Liver (tissue), 10 donors: ENCODE measurements at places on chromosomes 7 and 10.

DNA sequence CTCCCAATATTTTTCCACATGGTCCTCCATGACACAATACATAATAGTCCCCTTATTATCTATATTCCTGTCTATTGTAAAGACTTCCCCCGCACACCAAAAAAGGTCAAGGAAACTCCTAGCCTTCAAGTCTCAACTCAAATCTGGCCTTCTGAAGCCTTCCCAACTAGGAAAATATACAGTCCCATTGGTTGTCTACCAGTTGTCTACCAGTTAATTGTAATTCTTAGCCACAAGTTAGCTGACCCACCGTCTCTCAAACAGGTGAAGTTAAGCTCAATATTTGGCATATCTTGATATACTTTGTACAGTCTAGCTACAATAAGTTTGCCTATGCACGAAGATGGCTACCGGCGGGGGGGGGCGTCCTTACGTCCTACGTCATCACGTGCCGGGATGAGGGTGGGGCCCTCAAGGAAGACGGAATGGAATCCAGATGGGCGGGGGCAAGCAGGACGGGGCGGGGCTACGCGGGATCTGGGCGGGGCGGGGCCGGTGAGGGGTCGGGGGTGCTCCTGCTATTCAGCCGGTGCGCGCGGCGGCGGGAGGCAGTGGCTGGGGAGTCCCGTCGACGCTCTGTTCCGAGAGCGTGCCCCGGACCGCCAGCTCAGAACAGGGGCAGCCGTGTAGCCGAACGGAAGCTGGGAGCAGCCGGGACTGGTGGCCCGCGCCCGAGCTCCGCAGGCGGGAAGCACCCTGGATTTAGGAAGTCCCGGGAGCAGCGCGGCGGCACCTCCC is at the start of gene AHR:
Gene AHR (plus strand): TSS at position 551 of the 738 bp plus-strand sequence. CDS start 613 bp downstream, outside the sequence.
- H3K27me3 ChIP-seq, result no peaks in the 10 kb centered on the region
- peaks cover under 1% of the 10 kb centered on the region for H3K4me1 ChIP-seq
- peak within 1 kb of the TSS; percentile 97 for H3K27ac ChIP-seq
- DNase-seq, result peak; percentile 84
- peak within 1 kb of the TSS; percentile 94 for H3K4me3 ChIP-seq

GRCh38 chr7:27062946-27063345 is 32.9 kb downstream of the HOXA1 start:
- no peaks in the 10 kb centered on the region for H3K4me1 ChIP-seq
- no peak overlapping the region for H3K27ac ChIP-seq
- no peak overlapping the region for H3K4me3 ChIP-seq

GRCh38 chr7:4692055-4692454 is 10.0 kb downstream of the FOXK1 start:
- peaks cover 8% of the 10 kb centered on the region for H3K4me1 ChIP-seq
- no peak for DNase-seq
- H3K36me3 ChIP-seq, result no peaks in the 10 kb centered on the region

- DNase-seq, result no peak
- no peak overlapping the region for H3K27ac ChIP-seq
Observed at GRCh38 chr7:84049071-84049836, 145.3 kb downstream of the SEMA3A start.

DNA sequence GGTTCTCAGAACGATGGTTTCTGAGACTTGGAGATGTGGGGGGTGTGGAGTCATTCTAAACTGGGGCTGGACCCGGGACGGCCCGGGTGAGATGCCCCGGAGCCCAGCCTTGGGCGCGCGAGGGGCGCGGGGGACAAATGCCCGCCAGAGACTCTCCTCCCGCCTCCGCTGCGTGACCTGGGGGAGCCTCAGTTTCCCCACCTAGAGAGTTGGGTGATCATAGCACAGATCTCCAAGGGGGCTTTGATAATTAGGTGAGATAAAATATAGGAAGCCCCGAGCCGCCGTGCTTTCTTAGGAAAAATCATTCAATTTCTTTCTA is 658 bp upstream of the FZD8 start:
- H3K27ac ChIP-seq, result peak overlapping the region; percentile 28
- no peaks in the 10 kb centered on the region for H3K27me3 ChIP-seq
- DNase-seq, result no peak
- peaks cover 3% of the 10 kb centered on the region for H3K36me3 ChIP-seq
- peaks cover 34% of the 10 kb centered on the region for H3K4me1 ChIP-seq

DNA sequence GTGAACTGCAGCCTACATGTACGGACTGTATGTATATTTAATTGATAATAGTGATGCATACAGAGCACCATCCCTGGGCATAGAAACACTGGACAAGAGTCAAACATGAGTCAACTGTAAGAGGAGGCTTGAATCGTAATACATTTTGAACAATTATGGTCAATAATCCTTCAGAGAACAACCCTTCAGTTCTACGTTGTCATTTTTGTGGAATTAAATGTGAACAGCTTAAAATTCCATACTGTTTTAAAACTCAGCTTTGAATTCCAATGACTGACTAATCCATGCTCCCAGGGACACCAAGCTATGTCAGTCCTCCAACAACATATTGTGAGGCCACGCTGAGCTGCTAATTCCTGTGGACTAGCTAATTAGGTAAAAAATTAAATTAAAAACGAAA is 41.5 kb upstream of the KMT2E start:
- no peak overlapping the region for H3K4me3 ChIP-seq
- no peaks in the 10 kb centered on the region for H3K36me3 ChIP-seq
- H3K4me1 ChIP-seq, result peaks cover 16% of the 10 kb centered on the region
- DNase-seq, result no peak

DNA sequence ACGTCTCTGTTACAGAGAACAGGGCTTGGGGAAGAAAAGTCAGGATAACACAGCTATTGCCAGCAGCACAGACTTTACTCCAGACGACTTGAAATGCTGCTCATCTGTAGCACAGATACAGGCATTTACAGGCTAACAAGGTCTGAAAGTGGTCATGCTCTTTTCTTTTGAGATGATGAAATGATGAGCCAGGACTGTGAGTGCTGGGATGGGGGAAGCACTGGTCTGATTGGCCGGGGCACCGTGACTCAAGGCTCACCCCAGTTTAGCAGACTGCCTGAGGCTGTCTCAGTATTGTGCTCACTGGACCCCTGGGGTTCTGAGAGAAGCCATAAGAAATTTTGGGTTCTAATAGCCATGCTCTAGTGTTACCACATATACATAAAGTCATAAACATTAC is 12.4 kb downstream of the SMKR1 start:
- H3K27me3 ChIP-seq, result no peaks in the 10 kb centered on the region
- no peak overlapping the region for H3K4me3 ChIP-seq
- H3K4me1 ChIP-seq, result no peaks in the 10 kb centered on the region
- no peak overlapping the region for H3K27ac ChIP-seq

- no peaks in the 10 kb centered on the region for H3K27me3 ChIP-seq
- no peaks in the 10 kb centered on the region for H3K4me1 ChIP-seq
- no peak for DNase-seq
- H3K27ac ChIP-seq, result no peak overlapping the region
- H3K36me3 ChIP-seq, result peaks cover 29% of the 10 kb centered on the region
Observed at GRCh38 chr7:151039850-151040548, 8.3 kb upstream of the ASIC3 start.

GRCh38 chr7:68760556-68760955 is 837.7 kb upstream of the AUTS2 start:
- no peak overlapping the region for H3K27ac ChIP-seq
- H3K36me3 ChIP-seq, result no peaks in the 10 kb centered on the region
- H3K27me3 ChIP-seq, result no peaks in the 10 kb centered on the region
- H3K4me1 ChIP-seq, result no peaks in the 10 kb centered on the region

- peaks cover 2% of the 10 kb centered on the region for H3K4me1 ChIP-seq
- H3K27ac ChIP-seq, result no peak overlapping the region
- no peak for DNase-seq
- H3K4me3 ChIP-seq, result no peak overlapping the region
Observed at GRCh38 chr10:102670065-102670670, 25.9 kb downstream of the TRIM8 start.

- no peak overlapping the region for H3K4me3 ChIP-seq
- H3K27me3 ChIP-seq, result no peaks in the 10 kb centered on the region
- no peaks in the 10 kb centered on the region for H3K36me3 ChIP-seq
- H3K27ac ChIP-seq, result no peak overlapping the region
- H3K4me1 ChIP-seq, result no peaks in the 10 kb centered on the region
- DNase-seq, result no peak
Observed at GRCh38 chr10:110425684-110426293, 71.9 kb upstream of the DUSP5 start.

DNA sequence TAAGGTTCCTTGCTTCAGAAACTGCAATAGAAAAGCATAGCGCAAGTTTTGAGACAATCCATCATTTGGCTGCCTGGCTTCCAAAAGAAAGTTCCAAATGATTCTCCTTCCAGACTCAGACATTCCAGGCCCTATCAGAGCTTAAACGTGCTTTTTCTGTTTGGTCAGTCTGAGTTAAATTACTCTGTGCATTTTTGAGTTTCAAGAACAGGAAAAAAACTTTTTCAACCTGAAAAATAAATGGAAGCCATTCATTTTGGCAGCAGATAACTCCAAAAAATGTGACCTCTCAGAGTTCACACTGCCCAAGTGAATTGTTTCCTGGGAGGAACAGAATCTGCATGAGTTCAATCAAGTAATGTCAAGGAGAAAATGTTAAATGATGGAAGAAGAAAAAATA is 354.2 kb downstream of the CXCL12 start:
- H3K27ac ChIP-seq, result no peak overlapping the region
- H3K36me3 ChIP-seq, result no peaks in the 10 kb centered on the region
- H3K27me3 ChIP-seq, result no peaks in the 10 kb centered on the region

- H3K36me3 ChIP-seq, result no peaks in the 10 kb centered on the region
- no peak for DNase-seq
- no peak overlapping the region for H3K4me3 ChIP-seq
- no peak overlapping the region for H3K27ac ChIP-seq
- no peaks in the 10 kb centered on the region for H3K4me1 ChIP-seq
- H3K27me3 ChIP-seq, result no peaks in the 10 kb centered on the region
Observed at GRCh38 chr7:44348851-44349781, 23.7 kb upstream of the CAMK2B start.

- no peaks in the 10 kb centered on the region for H3K27me3 ChIP-seq
- no peaks in the 10 kb centered on the region for H3K4me1 ChIP-seq
- H3K4me3 ChIP-seq, result no peak overlapping the region
- DNase-seq, result no peak
- no peaks in the 10 kb centered on the region for H3K36me3 ChIP-seq
Observed at GRCh38 chr7:157816086-157816485, 479.3 kb downstream of the DNAJB6 start.

DNA sequence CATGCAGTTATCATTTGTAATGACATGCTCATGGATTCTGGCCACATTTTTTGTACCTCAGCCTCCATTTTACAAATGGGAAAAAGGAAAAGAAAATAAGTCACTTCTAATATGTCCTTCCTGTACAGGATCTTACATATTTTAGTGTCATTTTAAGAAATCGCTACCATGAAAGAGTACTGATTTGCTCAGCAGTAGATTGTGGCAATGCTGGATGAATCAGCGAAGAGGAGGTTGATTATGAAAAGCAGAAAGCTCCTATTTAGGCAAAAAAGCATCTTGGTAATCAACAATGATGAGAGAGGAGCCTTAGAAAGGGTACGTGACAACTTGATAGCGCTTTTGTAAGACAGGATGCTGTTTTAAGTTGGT is 522.9 kb downstream of the PARD3 start:
- no peak overlapping the region for H3K27ac ChIP-seq
- H3K4me3 ChIP-seq, result no peak overlapping the region
- peaks cover 5% of the 10 kb centered on the region for H3K4me1 ChIP-seq
- H3K36me3 ChIP-seq, result no peaks in the 10 kb centered on the region
- no peak for DNase-seq
- no peaks in the 10 kb centered on the region for H3K27me3 ChIP-seq

- H3K36me3 ChIP-seq, result peaks cover 8% of the 10 kb centered on the region
- no peaks in the 10 kb centered on the region for H3K27me3 ChIP-seq
- DNase-seq, result no peak
- no peak overlapping the region for H3K4me3 ChIP-seq
- H3K4me1 ChIP-seq, result peaks cover 15% of the 10 kb centered on the region
- H3K27ac ChIP-seq, result no peak overlapping the region
Observed at GRCh38 chr7:121278120-121279021, 50.4 kb upstream of the WNT16 start.

DNA sequence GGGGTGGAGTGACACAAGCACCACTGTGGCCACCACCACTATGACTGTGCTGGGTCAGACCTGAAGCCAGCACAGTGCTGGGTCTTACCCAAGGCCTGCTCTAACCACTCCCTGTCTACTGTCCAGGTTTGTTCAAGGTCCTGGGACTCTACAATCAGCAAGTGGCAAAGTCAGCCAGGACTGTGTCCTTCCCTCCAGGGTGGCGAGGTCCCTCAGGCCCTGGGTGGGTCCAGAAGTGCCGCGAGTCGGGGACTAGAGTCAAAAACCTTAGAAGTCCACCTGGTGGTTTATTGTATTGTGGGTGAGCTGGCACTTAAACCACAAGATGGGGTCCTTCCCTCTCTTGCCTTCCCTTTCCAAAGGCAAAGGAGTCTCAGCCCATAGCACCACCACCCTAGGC is 30.8 kb upstream of the AGR3 start:
- no peaks in the 10 kb centered on the region for H3K4me1 ChIP-seq
- no peak for DNase-seq
- no peaks in the 10 kb centered on the region for H3K27me3 ChIP-seq
- H3K36me3 ChIP-seq, result no peaks in the 10 kb centered on the region
- H3K4me3 ChIP-seq, result no peak overlapping the region

DNA sequence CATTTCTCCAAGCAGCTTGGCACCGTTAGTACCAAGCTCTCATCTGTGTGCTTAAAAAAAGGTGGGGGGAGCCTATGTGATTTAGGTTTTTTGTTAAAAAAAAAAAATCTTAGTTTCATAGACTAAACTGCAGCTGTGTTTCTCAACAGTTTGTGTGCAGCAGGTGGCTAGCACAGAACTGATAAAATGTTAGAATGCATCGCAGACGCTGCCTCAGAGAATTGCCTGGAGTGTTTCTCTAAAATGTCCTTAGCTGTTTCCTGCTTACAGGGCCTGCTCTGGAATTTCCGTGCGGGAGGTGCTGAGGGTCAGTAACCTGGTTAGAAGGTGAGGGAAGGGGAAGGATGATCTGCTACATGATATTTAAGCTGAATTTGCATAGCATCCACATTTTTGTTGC is 268.9 kb downstream of the PLXDC2 start:
- DNase-seq, result no peak
- H3K4me1 ChIP-seq, result no peaks in the 10 kb centered on the region
- H3K4me3 ChIP-seq, result no peak overlapping the region
- H3K27me3 ChIP-seq, result no peaks in the 10 kb centered on the region

DNA sequence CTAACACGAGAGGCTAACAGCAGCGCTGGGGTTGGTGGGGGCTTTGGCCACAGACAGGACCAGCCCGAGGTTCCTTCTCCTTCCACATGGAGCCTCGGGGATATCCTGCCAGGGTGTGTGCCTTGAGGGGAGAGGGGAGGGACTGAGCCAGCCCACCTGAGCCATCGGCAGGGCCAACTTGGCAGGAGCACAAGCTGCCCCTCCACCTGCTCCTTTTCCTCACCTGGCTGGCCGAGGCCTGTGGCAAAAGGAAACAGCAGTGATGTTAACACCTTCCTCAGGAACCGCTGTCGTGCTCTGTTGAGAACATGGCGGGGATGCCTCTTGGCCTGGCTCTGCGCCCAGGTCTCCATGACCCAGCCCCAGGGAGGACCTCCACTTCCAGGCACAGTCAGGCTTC is 255.1 kb upstream of the PPP2R2D start:
- H3K36me3 ChIP-seq, result no peaks in the 10 kb centered on the region
- H3K4me1 ChIP-seq, result no peaks in the 10 kb centered on the region
- H3K4me3 ChIP-seq, result no peak overlapping the region

- H3K27me3 ChIP-seq, result no peaks in the 10 kb centered on the region
- peaks cover 6% of the 10 kb centered on the region for H3K36me3 ChIP-seq
- no peaks in the 10 kb centered on the region for H3K4me1 ChIP-seq
Observed at GRCh38 chr7:2193575-2194305, 39.0 kb downstream of the MAD1L1 start.
